ENCODE measurements at places on chromosomes 7 and 10. TPM values are rescaled to one million over a fixed set of nuclear protein-coding genes. Genes with fewer than 3 reads are reported as not detected.

Gene APBB1IP
- 84.6 TPM for total RNA-seq

Gene TFR2
- total RNA-seq: 2.4 TPM

Gene ADRA2A
- total RNA-seq: 21.4 TPM

Gene HSPA12A
- total RNA-seq: 16.0 TPM

Gene MMD2
- not detected for total RNA-seq

Gene ZNF37A
- 23.2 TPM for total RNA-seq

Gene SDK1
- total RNA-seq: 48.7 TPM

Gene BTBD16
- not detected for total RNA-seq

Gene C10orf53
- not detected for total RNA-seq

Gene FXYD4
- not detected for total RNA-seq

Gene WNT16
- 0.60 TPM for total RNA-seq

All from spleen (tissue), 13 donors.